ENCODE measurements at places on chromosomes 2 and 18.

- DNase-seq = no peak
Observed at GRCh38 chr18:36392979-36393287, 95.4 kb downstream of the FHOD3 start.

DNA sequence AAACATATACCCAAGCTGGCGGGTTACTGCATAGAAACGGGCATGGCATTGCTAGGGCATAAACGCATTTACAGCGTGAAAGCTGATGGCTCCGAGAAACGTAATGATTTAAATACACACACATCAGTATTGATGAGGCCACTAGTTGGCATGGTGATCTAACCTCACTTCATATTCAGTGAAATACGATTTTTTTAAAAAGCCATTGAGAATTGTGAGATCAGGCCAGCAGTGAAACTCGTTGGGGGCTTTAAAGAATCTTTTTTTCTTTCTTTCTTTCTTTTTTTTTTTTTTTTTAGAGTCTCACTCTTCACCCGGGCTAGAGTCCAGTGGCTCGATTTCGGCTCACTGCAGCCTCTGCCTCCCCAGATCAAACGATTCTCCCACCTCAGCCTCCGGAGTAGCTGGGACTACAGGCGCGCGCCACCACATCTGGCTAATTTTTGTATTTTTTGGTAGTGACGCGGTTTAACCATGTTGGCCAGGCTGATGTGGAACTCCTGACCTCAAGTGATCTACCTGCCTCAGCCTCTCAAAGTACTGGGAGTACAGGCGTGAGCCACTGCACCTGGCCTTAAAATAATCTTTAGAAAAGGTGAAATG is 2.4 kb upstream of the SMAD7 start:
- no peak for DNase-seq

- no peak for DNase-seq
Observed at GRCh38 chr2:126668254-126668653, 12.3 kb downstream of the GYPC start.

DNA sequence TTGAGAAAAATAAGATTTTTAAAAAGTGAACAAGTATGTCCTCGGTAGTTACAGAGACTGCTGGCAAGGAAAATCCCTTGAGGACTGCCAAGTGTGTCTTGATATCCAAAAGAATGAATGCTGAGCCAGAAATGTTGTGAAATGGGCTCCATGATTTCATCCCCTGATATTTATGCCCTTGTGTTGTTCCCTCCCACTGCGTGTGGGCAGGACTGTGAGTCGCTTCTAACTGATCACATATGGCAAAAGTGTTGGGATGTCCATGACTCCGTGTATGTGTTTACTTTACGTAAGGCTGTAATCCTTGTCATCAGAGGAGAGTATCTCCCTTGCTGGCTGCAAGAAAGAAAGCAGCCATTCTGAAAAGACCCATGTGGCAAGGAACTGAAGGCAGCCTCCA is 285.1 kb downstream of the SS18 start:
- DNase-seq = peak; percentile 9

DNA sequence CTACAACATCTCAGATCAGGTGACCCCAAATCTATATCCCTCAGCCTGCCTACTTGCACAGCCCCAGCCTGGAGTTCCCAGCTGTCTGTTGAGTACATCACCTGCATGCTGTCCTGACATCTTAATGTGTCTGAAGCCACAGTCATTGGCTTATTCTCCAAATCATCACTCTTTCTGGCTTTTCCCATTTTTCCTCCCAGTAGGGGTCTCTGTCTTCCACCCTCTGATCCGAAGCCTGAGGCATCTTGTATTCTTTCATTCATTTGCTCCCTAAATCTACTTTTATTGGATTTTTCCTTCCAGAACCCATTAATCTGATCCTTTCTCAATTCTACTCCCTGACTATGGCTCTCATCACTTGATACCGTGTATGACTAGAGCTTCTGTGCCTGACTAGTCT is 332.9 kb upstream of the DCC start:
- DNase-seq = no peak

DNA sequence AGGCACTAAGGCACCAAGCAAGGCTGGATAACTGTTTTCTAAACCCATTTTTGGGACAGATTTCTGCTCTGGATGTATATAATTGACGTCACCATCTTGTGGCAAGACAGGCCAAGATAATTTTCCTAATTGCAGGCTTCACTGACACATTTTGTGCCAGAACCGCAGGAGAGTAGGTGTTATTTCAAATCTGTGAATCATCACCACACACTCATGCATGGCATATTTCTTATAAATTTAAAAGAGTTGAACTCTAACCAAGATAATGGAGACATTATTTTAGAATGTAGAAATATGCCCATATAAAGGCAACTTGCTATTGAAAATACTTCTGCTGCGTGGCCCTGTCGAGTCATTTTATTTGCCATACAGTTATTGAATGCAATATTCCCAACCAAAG is 68.3 kb upstream of the ACYP2 start:
- DNase-seq = no peak

- no peak for DNase-seq
Observed at GRCh38 chr2:238158509-238159070, at the start of gene ERFE. Gene ERFE, plus strand, starts transcription at chr2:238158970. Its CDS starts 38 bp downstream, at chr2:238159008.

GRCh38 chr2:62573137-62573731 is 67.2 kb upstream of the TMEM17 start:
- no peak for DNase-seq

DNA sequence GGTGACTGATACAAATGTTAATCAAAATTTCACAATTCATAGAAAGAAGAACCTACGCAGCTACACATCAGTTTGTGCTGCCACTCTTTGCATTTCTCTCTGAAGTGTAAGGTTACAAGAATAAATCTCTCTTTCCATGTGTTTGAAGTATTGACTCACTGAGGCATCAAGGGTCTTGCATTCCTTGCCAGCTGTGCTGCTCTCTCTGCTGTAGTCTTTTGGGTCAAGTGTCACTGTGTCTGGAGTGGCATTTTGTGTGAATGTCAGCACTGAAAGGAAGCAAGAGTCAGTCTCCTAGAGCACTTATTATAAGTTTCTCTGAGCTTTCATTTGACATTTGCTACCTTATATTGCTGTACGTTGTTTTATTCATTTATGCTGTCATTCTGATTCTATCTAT is 1696.1 kb upstream of the LRRTM1 start:
- no peak for DNase-seq

- no peak for DNase-seq
Observed at GRCh38 chr2:234476766-234477165, 20.1 kb downstream of the ARL4C start.

DNA sequence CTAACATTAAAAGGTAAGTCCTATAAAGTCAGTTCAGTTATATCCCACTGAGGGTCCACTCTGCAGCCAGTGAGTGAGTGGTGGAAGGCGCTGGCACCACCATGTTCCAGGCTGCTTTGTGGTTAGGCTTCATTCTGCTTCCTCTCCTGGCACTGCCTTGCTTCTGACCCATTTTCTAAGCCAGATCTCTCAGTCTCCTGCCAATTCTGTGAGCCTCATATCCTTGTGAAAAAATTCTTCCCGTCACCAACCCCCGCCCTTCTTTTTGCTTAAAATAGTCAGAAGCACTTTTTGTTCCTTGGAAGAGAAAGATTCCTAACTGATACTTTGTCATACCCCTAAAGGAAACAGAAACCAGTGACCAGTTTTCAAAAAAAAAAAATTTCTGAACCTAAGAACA is 139.8 kb upstream of the NCK2 start:
- DNase-seq = no peak

GRCh38 chr2:129923265-129924091 is 56.0 kb upstream of the RAB6C start:
- peak; percentile 10 for DNase-seq

DNA sequence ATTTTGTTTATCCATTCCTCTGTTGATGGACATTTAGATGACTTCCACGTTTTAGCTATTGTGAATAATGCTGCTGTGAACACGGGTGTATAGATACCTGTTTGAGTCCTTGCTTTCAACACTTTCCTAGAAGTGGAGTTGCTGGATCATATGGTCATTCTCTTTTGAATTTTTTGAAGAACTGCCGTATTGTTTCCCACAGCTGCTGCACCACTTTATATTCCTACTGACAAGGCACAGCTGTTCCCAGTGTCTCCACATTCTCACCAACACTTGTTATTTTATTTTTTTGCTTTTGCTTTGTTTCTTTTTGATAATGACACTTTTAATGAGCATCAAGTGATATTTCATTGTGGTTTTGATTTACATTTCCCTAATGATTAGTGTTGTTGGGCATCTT is 41.4 kb upstream of the KCNJ13 start:
- DNase-seq = no peak

DNA sequence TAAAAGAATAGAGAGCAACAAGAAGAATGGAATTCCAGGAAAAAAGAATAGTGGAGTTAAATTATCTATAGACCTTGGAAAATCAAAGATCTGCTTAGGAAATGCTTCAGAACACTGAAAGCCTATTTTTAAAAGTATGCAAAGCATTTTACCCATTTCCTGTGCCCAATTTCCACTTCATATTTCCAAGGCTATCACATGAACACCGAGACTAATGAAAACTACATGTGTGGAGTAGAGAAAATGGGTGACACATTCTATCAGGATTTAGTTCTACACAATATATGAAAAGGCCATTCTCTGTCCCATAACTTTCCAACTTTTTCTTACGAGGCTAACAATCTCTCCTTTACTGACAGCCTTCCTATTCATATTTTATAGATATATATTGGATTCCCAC is 279.4 kb downstream of the CCDC178 start:
- no peak for DNase-seq

- no peak for DNase-seq
Observed at GRCh38 chr2:125652280-125652679, 1003.7 kb upstream of the GYPC start.

- no peak for DNase-seq
Observed at GRCh38 chr2:217741381-217741955, 261.3 kb downstream of the TNS1 start.

DNA sequence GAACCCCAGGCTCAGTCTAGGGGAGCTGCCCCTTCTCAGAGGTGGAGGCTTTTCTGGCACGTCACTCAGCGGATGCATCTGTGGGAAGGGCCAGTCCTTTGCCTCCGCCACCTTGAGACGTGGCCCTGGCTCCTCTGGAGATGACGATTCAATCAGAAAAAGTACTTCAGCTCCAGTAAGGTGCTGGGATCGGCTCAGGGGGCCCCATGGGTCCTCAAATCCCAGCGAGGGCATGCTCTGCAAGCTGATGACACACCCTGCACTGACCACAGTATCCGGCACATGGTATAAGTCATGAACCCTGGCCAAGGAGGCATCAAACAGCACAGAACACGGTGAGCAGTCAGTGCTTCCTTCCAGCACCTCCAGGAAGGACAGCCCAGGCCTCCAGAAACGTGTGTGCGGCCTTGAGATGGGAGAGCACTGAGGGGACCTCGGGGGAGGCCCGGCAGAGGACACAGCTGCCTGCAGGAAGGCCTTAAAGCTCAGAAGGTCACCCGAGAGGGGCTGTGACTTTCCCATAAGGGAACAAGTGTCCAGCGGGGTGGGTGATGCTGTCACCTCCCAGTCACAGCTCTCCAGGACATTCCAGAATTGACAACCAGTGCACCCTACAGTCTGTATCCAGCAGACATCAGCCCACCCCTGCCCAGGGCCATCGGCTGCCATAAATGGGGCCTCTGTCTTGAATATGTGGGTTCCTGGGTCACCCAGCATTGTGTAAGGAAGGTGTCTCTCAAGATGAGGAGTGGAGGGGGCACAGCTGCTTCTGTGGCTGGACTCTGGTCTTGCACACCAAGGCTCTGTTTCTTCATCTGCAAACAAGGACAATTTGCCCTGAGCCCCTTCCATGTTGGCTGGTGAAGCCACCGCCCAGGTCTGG is 205.8 kb downstream of the NDUFA10 start:
- DNase-seq = peak; percentile 32

DNA sequence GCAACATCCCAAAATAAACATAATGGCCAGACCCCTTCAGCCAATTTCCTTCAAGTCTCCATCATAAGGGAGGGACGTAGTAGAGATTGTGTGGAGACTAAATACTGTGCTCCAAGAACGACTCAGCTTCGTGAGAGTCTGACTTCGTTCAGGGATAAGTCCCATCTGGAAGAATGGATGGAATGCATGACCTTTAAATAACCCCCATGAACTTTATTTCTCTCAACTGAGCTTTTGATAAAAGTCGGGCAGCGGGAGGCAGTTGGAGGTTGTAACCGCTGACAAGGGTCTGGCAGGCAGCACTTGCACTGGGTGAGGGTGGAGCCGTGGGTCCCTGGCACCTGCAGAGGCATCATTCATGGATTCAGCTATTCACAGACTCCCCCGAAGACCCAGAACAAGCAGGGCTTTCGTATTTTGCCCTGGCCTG is 115.9 kb downstream of the ZFP36L2 start:
- no peak for DNase-seq

- DNase-seq = no peak
Observed at GRCh38 chr2:40218679-40219078, 233.2 kb downstream of the SLC8A1 start.

- no peak for DNase-seq
Observed at GRCh38 chr2:24919037-24919505, 966 bp downstream of the ADCY3 start.

- peak; percentile 86 for DNase-seq
Observed at GRCh38 chr2:143051465-143051864, 77.8 kb upstream of the ARHGAP15 start.

DNA sequence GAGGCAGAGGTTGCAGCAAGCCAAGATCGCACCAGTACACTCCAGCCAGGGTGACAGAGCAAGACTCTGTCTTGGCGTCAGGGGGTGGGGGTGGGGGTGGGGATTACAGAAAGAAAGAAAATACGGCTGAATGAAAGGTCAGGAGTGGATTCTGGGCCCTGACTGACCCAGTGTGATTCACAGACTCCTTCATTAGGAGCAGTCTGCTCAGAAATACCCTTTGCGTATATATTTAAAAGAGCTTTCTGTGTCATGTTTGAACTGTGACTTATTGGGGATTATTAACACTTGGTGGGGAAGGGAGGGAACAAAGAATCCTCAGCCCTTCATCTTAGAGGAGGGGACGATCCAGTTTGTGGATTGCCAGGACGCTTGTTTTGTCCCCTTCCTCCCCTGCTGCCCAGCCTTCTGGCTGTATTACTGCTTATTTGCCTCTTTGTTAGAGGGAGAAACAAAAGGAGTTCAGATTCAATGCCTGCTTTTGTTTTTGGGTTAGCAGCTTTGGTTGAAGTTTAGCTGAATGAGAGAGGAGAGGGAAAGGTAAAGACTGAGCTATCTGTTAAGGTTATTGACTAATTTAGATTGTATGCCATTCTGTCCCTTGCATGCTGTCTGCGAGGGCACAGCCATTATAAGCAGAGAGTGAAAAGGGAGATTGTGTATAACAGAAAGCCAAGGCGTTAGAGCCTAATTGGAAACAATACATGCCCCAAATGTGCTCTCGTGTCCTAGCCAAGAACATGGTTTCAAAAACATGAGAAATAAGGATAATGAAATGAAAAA is 118.3 kb downstream of the FMNL2 start:
- no peak for DNase-seq

DNA sequence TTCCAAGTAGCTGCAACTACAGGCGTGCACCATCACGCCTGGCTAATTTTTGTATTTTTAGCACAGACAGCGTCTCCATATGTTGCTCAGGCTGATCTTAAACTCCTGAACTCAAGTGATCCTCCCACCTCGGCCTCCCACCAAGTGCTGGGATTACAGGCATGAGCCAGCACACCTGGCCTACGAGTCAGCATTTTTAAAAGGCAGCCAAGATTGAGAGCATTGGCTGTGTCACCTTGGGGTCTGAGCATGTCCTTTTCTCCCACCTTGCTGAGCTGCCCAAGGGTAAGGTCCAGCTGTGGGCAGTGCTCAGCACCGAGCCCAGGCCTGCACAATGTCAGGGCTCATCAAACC is 142.8 kb upstream of the LMAN1 start:
- DNase-seq = no peak

GRCh38 chr2:125852364-125852763 is 803.6 kb upstream of the GYPC start:
- DNase-seq = no peak

GRCh38 chr2:46504685-46505471 is 25.5 kb downstream of the TMEM247 start:
- no peak for DNase-seq

GRCh38 chr2:11835403-11835802 is 89.0 kb downstream of the LPIN1 start:
- DNase-seq = no peak
